ENCODE measurements at places on chromosomes 12 and 14.

- DNase-seq: peak; percentile 58
Measured at GRCh38 chr12:52203079-52203921, 11.5 kb upstream of the KRT80 start.

DNA sequence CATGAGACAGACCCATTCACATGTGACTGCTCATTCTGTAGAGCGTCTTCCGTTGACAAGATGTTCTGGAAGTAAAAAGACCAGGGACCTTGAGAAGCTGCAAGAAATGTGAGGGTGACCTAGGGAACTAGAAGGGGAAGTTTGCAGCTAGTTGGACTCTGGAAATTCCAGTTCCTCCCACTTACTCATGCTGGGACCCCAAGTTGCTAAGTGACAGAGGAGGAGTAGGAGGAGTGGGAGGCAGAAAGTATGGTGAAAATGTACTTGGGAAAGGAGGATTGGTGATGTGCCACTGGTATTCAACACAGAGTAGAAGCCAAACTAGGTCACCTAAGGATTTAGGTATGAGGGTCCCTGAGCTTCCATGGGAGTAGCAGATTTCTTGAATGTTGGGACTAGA is 132.4 kb downstream of the KCNA5 start:
- DNase-seq: no peak

DNA sequence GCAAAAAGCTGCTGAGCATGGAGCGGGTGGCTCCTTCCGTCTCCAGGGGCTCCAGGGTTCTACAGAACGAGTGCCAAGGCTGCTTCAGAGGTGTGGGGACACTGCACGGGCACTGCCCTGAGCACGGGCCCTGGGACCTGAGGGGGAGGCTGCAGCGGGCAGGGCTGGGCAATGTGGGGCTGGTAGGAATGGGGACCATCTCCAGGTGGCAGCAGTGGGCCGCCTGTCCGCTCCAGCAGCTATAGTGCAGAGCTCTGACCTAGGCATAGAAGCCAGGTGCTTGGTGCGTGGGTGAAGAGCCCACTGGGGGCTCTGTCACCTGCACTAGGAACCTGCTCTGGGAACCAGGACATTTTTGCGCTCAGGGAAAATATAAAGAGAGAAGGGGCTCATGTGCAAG is 22.3 kb downstream of the HDAC7 start:
- DNase-seq: no peak

DNA sequence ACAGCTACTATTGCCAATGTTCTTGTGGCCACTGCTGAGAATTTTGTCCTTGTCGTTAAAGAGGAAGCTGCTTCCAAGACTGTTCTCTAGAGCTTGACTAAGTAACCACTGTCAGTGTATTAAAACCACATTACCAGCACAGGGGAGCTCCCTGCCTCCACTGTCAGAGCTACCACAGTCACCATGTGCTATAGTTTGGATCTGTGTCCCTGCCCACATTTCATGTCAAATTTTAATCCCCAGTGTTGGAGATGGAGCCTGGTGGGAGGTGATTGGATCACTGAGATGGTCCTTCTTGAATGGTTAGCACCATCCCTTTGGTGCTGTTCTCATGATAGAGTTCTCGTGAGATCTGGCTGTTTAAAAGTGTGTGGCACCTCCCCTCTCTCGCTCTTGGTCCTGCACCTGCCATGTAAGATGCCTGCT is 23.2 kb upstream of the RAP1B start:
- no peak for DNase-seq

DNA sequence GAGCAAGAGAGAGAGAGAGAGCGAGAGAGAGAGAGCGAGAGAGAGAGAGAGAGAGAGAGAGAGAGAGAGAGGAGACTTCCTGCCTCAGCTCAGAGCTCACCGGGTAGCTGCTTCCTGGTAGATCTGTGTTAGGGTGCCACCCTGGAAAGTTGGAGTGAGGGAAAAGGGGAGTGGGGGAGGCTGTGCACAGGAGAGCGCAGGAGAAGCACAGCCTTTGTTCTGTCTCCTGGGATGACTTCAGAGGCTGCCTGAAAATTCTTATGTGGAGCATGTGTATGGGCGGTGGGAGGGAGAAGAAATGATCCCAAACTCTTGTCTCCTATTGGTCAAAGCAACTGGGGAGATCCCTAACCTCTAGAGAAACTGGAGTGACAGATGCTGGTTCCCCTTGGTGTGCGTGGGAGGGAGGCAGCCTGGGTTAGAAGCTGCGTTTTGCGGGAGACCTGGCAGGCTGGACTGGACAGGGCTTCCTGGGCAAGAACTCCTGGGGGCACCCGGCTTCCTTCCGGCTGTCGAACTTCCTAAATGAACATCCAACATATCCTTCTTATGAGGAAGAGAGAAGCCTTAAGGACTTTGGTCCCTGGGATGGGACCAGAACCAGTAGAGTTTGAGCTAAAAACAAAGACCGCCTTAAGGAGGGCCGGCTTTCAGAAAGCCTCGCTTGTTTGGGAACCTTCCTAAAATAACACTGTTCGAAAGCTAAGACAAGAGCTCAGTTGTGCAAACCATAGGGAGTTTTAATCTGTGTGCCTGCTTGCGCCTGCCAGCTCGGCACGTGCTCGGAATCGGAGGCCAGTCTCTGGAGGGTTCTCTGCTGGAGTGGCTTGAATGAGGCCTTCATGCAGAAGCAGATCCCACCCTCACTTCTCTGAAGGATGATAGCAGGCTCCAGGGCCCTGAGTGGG is 30.4 kb upstream of the BEGAIN start:
- no peak for DNase-seq

DNA sequence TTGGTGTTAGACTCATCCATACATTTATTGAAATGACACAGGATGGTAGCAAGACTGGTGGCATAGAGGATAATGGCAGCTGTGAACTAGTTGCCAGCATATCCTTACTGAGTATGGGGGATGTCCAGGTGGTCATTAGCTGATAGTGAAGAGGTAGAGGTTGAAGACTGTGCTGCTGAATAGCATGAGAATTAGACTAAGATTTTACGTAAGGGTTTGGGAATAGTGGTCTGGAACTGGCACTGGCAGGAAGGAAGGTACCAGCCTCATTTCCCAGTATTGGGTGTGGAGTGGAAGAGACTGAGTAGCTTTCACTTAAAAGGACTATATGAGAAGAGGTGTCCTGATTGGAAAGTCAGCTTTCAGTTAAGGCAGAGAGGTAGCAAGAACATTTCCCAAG is 6.5 kb downstream of the ERC1 start:
- DNase-seq: no peak

GRCh38 chr12:122050706-122051105 is 27.9 kb upstream of the MLXIP start:
- DNase-seq: no peak

DNA sequence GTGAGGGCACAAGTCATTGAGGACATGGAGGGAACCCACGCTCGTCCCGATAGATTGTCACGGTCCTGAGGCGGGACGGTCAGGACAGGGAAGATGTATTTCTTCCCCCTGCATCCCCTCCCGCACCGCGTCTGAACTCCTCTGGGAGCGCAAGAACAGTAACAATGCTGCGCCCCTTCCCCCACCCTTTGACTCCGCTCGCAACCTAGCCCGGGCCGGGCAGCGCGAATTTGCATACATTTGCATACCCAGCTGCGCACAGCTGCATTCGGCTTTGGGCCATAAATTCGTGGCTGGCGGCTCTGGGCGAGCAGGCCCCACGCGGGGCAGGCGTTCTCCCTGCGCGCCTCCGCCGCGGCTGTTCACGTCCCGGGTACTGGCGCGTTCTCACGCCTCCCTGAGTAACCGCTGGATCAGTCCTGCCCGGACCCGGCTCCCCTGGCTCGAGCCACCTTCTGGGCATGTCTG is 29.0 kb upstream of the SMUG1 start:
- no peak for DNase-seq

- DNase-seq: no peak
Measured at GRCh38 chr12:54195737-54196347, 7.1 kb upstream of the SMUG1 start.

GRCh38 chr12:28191051-28192048 is 1.1 kb downstream of the CCDC91 start:
- peak; percentile 3 for DNase-seq

DNA sequence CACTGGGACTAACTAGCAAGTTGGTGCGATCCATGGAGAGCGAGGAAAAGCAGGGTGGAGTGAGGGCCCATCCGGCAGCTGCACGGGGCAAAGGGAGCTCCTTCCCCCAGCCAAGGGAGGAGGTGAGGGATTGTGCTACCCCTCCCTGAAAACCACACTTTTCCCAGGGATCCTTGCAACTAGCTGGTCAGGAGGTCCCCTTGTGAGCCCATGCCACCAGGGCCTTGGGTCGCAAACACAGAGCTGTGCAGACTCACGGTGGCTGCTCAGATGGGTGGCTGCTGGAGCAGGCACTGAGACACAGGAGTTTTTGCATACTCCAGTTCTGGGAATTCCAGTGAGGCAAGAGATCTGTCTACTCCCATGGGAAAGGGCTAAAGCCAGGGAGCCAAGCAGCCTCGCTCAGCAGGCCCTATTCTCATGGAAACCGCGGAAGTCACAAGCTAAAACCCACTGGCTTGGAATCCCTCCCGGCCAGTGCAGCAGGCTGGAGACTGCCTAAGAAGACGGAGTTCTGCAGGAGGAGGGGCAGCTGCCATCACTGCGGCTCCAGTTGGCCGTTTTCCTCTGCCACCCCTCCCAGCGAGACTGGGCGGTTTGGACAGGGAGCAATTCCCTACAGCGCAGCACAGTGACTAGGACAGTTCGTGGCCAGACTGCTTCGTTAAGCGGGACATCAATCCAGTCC is 10.9 kb upstream of the ZNF705A start:
- peak; percentile 67 for DNase-seq

GRCh38 chr12:5565933-5566599 is 134.2 kb downstream of the NTF3 start:
- DNase-seq: peak; percentile 64

DNA sequence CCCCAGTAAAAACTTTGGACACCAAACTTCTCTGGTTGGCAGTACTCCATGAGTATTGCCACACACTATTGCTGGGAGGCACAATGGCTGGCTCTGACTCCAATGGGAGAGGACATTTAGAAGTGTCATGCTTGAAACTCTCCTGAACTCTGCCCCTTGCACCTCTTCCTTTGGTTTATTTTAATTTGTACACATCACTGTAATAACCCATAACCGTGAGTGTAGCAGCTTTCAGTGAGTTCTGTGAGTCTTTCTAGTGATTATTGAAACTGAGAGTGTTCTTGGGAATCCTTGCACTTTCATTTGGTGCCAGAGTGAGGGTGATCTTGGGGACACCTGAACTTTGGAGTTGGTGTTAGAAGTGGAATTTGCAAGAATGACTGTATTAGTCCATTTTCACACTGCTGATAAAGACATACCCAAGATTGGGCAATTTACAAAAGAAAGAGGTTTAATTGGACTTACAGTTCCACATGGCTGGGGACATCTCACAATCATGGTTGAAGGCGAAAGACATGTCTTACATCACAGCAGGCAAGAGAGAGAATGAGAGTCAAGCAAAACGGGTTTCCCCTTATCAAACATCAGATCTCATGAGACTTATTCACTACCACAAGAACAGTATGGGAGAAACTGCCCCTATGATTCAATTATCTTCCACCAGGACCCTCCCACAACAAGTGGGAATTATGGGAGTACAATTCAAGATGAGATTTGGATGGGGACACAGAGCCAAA is 41.3 kb upstream of the CEP83 start:
- DNase-seq: no peak

- DNase-seq: no peak
Measured at GRCh38 chr12:5220835-5221234, 177.2 kb downstream of the KCNA5 start.

- DNase-seq: no peak
Measured at GRCh38 chr14:104334424-104335161, 196.2 kb downstream of the KIF26A start.

DNA sequence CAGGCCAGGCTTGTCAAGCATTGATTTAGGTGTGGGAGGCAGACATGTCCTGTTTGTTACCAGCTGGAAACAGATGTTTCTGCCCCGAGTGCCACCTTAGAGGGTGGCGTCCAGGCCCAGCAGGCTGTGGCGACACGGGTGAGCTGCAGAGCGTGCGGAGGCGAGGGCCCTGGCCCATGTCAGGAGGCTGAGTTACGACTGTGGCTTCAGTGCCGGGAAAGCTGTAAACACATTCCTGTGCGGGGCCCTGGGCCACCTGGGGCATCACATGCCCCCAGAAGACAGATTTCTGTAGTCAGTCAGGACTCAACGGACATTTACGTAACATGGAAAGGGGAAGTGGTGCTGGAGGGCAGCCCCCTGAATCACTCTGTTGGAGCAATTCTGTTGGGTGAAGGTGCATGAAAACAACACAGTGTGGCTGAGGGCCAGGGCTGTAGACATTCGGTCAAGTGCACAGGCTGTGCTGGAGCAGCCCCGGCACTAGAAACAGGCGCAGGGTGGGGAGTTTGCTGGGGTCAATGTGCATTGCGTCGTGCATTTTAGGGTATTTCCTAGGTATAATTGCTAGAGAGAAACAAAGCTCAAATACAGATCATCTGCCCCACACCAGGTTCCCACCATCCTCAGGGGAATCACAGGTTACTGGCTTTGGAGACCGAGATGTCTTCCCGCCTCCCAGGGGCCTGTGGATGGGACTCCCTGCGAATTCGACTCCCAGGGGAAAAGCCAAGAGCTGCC is 291.8 kb downstream of the TMEM121 start:
- DNase-seq: no peak

- peak; percentile 83 for DNase-seq
Measured at GRCh38 chr12:74537707-74538385, at the start of gene ATXN7L3B. Gene ATXN7L3B (plus strand): TSS chr12:74537835. CDS start chr12:74538113, 278 bp downstream.

GRCh38 chr14:71372411-71372838 is 465.2 kb downstream of the PCNX1 start:
- peak; percentile 55 for DNase-seq

GRCh38 chr12:7375145-7375543 is 68.8 kb downstream of the CD163L1 start:
- DNase-seq: no peak

GRCh38 chr12:123529686-123530085 is 3.8 kb downstream of the RILPL1 start:
- DNase-seq: no peak

GRCh38 chr14:85471744-85472143 is 58.2 kb upstream of the FLRT2 start:
- DNase-seq: peak; percentile 71

GRCh38 chr14:97866195-97866594 is 1069.0 kb downstream of the VRK1 start:
- DNase-seq: no peak

- no peak for DNase-seq
Measured at GRCh38 chr12:127399451-127399850, 867.5 kb upstream of the TMEM132C start.

- no peak for DNase-seq
Measured at GRCh38 chr14:99461411-99462085, 19.1 kb downstream of the SETD3 start.

GRCh38 chr12:101832030-101832429 is 1.3 kb upstream of the GNPTAB start:
- no peak for DNase-seq

DNA sequence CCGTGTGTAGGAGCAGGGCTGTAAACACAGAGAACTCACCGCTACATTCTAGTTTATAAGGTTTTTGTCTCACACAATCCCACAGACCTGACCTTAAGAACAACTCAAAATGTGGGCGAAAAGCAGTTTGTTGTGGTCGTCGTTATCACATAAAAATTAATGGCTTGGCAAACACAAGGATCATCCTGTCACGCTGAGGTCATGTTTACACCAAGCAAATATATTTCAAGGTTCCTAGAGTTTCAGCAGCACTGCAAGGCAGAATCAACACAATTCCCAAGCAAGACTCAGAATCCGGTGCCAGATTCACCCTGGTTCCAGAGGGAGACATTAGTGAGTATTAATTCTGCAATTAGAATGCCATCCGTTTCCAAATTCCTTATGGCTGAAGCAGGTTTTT is 30.1 kb upstream of the MAP1LC3B2 start:
- no peak for DNase-seq

- peak; percentile 4 for DNase-seq
Measured at GRCh38 chr14:83568141-83568540, 1961.8 kb upstream of the FLRT2 start.

GRCh38 chr12:49342914-49343731 is 3.6 kb upstream of the DNAJC22 start:
- DNase-seq: no peak
